NCI-H1417 treated with DMSO at 0.1 percent for 48 hours (cell line): ENCODE measurements at places on chromosomes 6 and 20.

DNA sequence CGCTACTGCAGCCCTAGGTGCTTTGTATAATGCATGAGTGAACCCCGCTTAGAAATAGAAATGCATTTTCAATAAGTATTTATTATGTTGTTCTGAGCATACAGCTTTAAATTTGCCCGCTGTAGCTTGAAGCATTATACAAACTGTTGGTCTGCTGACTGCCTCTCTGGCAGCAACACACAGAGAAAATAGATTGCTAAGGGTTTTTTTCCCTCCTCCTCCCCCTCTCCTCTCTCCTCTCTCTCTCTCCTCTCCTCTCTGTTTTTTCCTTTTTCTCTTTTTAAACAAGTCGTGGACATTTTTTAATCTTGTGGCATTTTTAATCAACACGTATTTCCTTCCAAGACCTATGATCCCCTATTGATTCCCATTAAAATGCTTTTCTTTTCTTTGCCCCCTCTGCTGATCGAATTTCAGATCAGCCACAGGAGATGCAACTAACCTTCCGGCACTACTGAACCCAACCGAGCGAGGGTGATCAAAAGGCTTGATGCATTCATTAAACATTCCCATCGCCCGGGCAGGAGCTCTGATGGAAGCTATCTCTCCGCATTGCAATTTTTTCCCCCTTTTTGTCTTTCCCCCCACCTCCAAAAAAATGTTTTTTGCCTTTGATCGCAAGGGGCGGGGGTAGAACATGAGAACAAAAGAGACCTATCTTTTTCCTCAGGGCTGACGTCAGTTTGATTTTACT, 90.7 kb upstream of the ARID1B start:
- peak; percentile 75 for DNase-seq

DNA sequence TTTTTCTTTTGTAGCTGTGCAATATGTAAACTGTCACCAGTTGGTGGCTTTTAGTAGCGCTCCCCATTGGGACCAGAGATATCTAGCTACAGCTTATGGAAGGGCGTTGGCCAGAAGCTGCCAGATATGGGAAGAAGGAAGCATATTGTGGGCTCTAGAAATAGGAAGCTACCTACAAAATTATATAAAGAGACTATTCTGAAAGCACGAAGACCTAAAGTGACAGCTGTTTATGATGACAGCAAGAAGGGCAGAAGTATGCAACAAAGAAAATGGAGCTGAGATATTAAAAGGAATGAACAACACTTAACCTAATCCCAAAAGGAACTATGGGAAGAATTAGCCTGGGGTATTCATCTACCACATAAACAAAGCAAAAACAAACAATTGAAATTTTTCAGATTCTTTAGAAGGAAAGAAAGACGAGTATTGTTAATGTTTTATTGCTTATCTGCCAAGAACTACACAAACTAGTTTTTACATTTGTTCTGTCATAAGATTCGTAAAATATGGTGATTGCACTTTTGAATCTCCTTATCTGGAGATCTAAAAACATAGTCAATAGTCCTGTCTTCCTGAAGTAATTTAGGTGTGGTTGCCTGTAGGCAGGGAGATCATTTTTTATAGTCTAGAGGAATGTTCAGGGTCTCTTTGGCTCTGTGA, 81.6 kb downstream of the NCOA7 start:
- DNase-seq: no peak

GRCh38 chr20:19348582-19348981, 136.1 kb downstream of the SLC24A3 start:
- no peak for DNase-seq

- no peak for DNase-seq
These were observed 72.3 kb downstream of the ZHX3 start for GRCh38 chr20:41245086-41245707.

DNA sequence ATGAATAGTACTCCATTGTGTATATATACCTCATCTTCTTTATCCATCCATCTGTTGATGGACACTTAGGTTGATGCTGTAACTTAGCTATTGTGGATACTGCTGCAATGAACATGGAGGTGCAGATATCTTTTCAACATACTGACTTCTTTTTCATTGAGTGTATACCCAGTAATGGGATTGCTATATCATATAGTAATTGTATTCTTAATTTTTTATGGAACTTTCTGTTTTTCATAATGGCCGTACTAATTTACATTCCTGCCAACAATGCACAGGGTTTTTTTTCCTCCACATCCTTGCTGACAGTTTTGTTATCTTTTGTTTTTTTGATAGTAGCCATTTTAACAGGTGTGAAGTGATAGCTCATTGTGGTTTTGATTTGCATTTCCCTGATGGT, 5.2 kb downstream of the CCN2 start:
- DNase-seq: no peak

GRCh38 chr6:76553256-76553655, 480.8 kb upstream of the IMPG1 start:
- no peak for DNase-seq

GRCh38 chr6:124445581-124445980, 516.7 kb upstream of the RNF217 start:
- DNase-seq: no peak

GRCh38 chr6:63263444-63263843, 52.2 kb downstream of the FKBP1C start:
- DNase-seq: no peak

- no peak for DNase-seq
These were observed 514.0 kb upstream of the BTBD3 start for GRCh38 chr20:11403711-11404110.

DNA sequence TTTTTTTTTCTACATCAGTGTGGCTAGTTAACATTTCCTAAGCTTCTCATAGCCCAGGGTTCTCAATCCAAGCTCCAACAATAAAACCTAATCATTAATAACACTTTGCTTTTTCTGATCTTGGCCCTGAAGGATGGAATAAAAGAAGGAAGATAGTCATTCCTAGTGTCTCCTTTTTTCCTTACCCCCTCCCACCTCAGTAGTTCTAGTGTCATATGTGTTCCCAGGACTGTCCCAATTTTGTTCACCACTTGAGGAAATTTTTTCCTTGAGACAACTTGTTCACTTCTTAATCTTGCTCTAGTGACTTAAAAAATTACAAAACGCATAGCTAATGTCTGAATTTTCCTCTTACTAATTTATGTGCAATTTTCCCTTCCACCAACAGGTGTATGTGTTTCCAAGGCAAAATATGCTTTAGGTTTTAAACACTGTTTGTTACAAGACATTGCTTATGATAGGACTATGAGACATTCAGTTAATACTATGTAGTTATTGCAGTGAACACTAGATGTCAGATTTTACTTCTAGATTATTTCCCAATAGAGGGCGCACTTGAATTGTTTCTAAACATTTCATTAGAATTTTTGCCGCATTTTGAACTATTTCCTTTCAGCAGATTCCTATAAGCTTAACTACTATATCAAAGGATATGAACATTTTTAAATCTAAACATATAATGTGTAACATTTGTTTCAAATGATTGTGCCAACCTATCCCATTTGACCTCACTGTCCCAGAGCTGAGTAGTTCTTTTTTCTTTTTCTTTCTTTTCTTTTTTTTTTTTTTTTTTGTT, 18.5 kb upstream of the C6orf141 start:
- no peak for DNase-seq

DNA sequence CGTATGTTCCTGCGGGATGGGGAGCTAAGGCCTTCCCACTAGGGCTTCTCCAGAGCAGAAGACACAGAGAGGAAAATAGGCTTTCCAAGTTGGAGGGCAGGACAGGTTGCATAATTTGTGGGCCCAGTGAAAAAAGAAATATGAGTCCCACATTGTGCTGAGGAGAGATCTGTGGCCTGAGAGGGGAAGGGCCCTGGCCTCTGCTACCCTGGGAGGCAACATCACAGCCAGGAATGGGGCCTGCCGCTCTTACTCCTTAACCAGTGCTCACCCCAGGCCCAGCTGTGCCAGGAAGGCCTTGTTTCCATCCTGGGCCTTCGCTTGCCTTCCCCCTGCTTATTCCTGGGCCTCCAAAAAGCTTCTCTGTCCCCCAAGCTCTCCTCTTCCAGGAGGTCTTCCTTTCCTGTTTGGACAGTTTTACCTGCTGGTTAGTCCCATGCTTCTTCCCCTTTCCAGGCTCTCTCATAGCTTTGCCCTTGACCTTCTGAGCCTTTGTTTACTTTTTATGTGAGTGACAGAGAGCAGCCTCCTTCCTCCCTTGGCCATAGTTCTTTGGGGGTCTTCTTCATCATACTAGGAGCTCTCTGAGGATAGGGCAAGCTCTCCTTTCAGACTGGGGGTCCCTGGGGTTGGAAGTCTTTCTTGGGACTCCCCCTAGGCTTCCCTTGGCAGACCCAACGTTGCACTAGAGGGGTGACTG, 26.2 kb upstream of the VEGFA start:
- no peak for DNase-seq

GRCh38 chr20:47815416-47815806, 30.1 kb upstream of the SULF2 start:
- DNase-seq: no peak

DNA sequence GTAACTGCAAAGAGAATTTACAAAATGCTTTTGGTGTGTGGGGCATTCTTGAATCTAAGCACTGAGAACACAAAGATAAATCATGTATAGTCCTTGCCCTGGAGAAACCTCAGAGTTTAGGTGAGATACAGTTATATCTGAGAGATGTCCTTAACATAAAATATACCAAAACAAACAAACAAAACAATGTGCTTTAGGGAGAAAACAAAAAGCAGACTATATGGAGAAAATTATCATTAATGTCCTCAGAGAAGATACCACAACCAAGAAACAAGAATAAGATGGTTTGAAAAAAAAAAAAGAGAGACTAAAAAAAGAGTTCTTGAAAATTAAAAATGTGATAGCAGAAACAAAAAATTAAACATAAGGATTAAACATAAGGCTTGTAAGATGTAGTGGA, 8.0 kb downstream of the KIF13A start:
- DNase-seq: no peak

DNA sequence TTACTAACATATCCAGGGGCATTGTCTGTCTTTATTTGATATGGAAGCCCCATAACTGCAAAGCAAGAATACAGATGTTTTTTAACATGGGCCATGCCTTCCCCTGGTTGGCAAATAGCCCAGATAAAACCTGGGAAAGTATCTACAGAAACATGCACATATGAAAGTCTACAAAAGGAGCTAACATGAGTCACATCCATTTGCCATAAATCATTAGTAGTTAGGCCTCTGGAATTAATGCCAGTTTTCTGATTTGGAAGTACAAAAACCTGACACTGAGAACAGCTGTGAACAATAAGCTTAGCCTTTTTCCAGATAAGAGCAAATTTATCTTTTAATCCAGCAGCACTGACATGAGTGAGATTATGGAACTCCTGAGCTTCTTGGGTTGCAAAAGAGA, 418.0 kb upstream of the IMPG1 start:
- DNase-seq: no peak

DNA sequence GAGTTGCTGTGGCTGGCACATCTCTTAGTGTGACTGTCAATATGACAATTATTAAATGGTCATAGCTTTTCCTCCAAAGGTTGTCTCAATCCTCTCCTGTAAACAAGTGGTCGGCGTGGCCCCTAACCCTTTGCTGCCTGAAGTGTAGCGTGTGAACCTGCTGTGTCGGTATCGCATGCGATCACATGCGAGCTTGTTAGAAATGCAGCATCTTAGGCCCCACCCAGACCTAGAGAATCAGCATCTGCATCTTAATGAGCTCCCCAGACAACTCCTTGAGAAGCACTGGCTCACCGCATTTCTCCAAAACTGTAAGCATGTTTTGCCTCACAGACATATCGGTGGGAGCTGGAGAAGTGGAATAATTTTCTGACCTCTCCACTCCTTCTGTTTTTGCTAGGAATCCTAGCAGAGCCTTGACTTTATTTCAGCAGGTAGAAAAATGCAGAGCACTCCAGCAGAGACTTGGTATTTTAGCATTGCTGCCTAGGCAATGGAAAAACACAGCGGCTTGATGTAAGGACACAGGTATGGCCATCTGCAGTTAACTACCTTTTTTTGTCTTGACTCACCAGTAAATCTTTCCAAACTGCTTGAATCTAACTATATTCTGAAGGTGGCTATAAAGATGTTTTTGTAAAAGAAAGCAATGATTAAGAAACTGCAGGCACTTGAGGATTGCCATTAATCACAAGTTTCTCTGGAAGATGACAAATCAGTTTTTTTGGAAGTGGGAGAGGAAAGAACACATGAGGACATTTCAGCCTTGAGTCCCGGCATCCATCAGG, 67.6 kb downstream of the PSMG4 start:
- no peak for DNase-seq

GRCh38 chr6:167760979-167761793, 65.5 kb upstream of the AFDN start:
- no peak for DNase-seq

DNA sequence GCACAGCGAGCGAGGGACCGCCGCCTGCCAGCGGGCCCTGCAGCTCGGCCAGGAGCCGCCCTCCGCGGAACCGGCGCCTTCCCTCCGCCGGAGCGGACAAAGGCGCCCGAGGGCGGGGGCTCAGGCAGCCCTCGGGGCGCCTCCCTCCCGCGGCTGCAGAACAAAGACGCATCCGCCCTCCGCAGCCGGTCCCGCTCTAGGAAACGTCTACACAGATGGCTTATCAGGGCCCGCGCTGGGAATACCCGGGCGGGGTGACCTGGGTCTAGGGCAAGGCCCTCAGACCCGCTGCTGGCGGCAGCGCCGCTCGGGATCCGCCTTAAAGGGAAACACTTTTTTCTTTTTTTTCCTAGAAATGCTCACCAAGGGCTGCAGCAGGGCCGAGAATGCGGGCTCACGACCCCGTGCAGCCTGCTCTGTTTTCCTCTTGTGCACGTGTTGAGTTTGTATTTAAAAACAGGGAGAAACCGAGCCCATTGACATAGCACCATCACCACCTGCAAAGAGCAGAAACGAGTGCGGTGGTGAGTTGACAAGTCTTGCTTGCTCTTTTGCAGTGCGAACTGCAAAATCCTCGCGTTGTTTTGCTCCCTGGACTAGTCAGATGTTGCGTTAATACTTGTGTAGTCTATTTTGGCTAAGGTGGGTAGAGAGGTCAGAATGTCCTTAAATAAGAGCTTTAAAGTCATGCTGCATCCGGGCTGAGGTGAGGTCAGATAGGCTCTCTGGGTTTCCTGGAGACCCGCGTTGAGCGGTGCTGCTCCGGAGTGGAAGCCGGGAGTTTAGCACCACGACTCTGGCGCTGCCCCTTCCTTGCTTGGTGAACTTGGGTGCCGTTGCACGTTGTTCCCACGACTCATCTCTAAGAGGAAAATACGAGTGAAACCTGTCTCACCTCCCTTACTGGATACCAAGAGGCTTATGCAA, 1.1 kb upstream of the RPS6KA2 start:
- DNase-seq: peak; percentile 69

DNA sequence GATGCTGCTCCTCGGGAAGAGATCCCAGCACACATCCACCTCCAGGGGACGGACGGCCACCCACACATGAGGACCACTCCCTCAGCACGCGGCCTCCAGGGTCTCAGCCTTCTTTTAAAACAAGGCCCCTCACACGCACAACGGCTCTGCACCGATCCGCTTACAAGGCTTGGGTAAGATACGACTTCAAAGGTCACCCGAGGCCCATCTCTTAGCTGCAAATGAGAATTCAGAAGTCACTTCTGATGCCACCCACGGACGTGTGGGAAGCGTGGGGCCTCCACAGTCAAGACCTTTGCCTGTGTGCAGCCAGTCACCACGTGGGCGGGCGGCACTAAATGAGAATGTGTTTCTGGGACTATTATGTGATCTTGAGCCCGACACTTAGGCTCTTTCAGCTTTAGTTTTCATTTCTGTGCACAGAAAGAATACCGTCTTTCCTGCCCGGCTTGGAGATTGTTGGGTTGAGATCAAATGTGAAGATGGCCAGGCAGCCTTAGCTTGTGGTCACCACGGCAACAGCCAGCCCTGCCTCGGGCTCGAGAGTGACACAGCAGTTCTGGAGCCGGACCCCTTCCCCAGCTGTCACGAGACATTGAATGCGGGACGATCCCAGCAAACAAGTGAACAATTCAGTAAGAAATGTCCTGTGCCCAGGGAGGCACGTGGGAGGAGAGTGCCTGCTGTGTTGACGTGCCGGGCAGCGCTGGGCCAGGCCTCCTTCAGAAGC, 91.6 kb downstream of the RAMACL start:
- DNase-seq: no peak
